Bronchial epithelial cell (primary cell): ENCODE measurements at places on chromosomes 12 and 14. TPM values are rescaled to one million over a fixed set of nuclear protein-coding genes. Genes with fewer than 3 reads are reported as not detected.

FMNL3 gene
- 2.2 and 2.6 TPM in 2 replicates for total RNA-seq

C12orf60 gene
- 1.4 and 2.1 TPM in 2 replicates for total RNA-seq

KRT81 gene
- 0.13 and 0.26 TPM in 2 replicates for total RNA-seq

DBX2 gene
- not detected in 2 replicates for total RNA-seq

NOVA1 gene
- total RNA-seq: under 0.01 TPM in 1 of 2 replicates, not detected in the other

ASCL1 gene
- total RNA-seq: not detected in 2 replicates
